ENCODE measurements at places on chromosomes 5 and 9. TPM values are rescaled to one million over a fixed set of nuclear protein-coding genes. Genes with fewer than 3 reads are reported as not detected.

- no peak for DNase-seq
Measured at GRCh38 chr5:96692441-96692840, 30.3 kb downstream of the CAST start.

DNA sequence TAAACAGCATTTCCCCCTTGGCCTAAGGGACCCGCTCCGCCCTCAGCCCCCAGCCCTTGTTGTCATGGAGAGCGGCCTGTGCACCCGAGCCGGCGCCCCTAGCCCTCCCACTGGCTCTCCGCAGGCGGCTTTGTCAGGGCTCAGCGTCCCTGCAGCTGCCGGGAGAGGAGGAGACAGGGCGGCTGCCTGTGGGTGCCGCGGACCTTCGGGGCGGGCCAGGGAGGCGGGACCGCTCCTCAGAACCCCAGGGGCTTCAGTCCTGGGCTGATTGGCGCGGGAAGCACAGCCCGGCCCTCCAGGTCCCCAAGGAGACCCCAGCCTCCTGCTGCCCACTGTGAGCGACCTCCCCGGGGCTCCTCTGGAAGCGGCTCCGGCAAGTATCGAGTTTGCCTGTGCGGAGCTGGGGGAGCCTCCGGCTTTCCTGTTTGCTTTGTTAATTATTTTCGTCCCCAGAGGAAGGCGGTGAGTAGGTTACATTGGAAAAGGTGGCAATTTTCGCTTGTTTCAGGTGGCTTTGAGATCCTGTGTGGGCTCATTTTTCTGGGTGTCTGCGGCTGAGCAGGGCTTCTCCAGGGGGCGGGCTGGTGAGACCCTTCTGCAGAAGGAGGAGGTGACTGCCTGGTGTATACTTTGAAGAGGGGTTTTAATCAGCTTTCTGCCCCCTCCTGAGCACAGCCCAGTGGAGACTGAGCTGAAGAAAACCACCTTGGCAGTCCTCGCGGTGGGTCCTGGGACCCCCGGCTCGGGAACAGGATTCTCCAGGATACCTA, at the start of gene FGD3:
Gene FGD3, plus strand, starts transcription at position 256 of the 770 bp plus-strand sequence. CDS start 28,734 bp downstream, outside the sequence.
- DNase-seq = peak; percentile 34

Gene IL13
- not detected for total RNA-seq

Gene ANKRD18B
- total RNA-seq = 0.41 TPM

- DNase-seq = no peak
Measured at GRCh38 chr9:98861781-98862504, 54.5 kb downstream of the GALNT12 start.

DNA sequence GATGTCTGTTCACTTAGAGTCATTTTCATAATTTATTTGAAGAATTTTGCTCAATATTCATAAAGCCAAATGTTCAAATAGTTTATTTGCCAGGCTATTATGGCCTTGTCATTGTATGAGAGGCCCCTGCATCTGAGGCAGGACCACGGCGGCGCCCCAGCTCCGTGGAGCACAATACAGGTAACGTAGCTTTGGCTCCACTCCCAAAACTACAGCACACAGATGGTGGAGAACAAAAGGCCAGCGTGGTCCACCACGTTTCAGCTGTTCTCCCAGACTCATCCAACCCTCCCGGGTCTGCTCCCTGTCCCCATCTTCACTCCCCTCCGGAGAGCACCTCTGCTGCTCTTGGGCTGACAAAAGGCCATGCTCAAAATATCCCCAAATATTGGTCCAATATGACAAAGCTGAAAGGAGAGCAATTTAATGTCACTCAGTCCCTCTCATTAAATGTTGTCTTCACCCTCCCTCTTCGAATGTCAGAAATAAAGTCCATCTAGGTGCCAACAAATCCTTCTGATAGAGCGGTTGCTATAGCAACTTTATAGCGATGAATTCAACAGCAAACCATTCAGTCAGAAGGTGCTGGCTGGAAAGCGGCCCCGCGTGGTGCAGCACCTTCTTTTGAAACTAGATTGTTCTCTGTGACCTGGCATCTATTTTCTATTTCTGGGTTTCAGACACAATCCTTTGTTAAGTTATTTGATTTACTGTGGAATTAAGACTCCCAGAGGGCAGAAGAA, 504.3 kb downstream of the ARHGEF28 start:
- DNase-seq = no peak

Gene FGD3
- 1.1 TPM for total RNA-seq

GRCh38 chr5:50559955-50560354, 106.5 kb upstream of the PARP8 start:
- DNase-seq = no peak

Gene KIF12
- 0.26 TPM for total RNA-seq

DNA sequence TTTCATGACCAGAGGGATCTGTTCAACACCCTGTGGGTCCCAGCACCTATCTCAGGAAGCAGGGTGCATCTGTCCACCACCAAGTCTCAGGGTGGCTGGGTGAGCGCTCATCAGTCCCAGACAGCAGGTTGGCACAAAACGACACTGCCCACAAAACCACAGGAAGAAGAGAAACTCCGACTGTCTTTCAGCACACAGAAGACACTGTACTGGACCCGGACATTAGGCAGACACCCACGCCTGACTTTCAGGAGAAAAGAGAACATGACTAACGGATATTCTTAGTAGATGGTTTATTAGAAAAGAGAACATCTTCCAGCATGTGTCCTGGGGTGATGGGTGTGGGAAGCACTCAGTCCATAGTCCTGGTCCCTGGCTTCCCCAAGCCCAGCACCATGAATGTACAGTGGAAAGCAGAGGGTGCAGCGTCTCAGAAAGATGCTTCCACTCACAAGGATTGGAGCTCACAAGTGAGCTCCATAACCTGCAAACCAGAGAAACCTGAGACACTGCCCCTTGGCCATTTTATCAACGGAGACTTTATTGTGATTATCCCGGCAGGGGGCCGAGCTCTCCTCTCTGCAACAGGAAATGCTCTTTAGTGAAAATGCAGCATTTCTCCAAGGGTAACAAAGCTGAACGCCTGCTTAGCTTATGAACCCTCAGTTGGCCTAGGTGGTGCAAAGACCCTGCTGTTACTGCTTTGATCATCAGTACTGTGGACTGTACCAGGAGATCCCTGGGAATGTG, 35.8 kb upstream of the LCP2 start:
- no peak for DNase-seq

DNA sequence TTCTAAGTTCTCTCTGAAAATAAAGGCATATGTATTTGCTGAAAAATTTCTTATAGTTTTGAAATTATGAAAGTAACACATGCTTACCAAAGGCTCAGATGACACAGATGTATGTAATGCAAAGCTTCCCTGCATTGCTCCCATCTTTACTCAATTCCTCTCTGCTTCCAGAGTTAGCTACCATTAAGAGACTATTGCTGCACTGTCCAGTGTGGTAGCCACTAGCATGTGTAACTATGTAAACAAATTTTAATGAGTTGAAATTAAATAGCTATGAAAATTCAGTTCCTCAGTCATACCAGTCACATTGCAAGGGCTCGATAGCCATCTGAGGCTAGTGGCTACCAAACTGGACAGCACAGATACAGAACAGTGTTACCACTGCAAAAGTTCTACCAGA, 17.9 kb downstream of the FRMD3 start:
- DNase-seq = no peak

All from endothelial cell (in vitro differentiated cells).